ENCODE measurements at places on chromosomes 13 and 19.
A peak's percentile ranks its signal among the peaks of the same experiment; 100 is the strongest.

DNA sequence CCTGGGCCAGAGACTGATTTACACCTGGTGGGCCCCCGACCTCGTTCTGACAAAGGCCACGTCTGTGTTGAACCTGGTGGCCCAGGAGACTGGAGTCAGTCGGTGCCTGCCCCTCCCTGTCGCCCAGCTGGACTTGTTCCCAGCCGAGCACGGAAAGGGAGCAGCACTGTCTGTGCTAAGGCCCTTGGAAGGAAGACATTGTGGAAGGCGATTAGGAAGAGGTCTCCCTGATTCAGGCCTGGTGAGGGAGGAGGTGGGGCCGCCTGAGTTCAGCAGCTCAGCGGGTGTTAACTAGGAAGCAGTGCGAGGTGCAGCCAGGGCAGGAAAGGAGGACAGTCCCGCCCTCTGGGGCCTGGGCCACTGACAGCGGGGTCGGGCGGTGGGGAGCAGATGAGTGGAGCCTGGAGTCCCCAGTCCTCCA lies 64.7 kb downstream of the GPR12 start:
- H3K27me3 ChIP-seq = no peaks in the 10 kb centered on the region
- H3K4me3 ChIP-seq = no peak overlapping the region
- H3K27ac ChIP-seq = no peak overlapping the region
- no peaks in the 10 kb centered on the region for H3K36me3 ChIP-seq
- H3K4me1 ChIP-seq = peaks cover 4% of the 10 kb centered on the region

DNA sequence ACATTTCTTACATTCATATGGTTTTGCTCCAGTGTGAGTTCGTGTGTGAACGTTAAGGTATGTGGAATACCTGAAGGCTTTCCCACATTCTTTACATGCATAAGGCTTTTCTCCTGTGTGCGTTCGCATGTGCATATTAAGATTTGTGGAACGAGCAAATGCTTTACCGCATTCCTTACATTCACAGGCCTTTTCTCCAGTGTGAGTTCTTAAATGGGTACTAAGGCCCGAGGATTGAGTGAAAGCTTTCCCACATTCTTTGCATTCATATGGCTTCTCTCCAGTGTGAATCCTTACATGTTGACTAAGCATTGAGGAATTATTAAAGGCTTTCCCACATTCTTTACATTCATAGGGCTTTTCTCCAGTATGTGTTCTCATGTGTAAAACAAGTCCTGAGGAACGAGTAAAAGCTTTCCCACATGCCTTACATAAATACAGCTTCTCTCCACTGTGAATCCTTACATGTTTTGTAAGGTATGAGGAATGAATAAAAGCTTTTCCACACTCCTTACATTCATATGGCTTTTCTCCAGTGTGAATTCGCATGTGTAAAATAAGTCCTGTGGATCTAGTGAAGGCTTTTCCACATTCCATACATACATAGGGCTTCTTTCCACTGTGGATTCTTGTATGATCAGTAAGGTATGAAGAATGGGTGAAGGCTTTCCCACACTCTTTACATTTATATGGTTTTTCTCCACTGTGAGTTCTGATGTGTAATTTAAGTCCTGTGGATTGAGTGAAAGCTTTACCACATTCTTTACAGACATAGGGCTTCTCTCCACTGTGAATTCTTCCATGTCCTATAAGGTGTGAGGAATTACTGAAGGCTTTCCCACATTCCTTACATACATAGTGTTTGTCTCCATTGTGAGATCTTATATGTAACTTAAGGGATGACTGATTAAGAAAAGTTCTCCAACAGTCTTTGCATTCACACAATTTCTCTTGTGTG lies 10.7 kb downstream of the ZNF846 start:
- H3K4me1 ChIP-seq = no peaks in the 10 kb centered on the region
- no peak for DNase-seq
- H3K36me3 ChIP-seq = peaks cover 46% of the 10 kb centered on the region
- no peak overlapping the region for H3K4me3 ChIP-seq

DNA sequence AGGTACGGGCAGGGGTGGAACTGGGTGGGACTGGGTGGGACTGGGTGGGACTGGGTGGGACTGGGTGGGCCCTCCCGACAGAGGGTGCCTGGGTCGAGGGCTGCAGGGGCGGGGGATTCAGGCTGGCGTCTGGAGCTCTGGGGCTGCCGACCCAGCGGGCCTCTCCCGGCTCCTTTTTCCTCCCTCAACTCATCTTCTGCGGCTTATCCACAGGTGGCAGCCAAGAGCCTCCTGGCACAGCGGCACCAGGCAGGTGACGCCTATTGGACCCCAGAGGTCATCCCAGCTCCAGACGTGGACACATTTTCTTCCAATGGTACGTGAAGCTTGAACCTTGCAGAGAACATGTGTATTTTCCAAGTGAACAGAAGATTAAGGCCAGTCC lies 533 bp downstream of the ZNF544 start:
- no peaks in the 10 kb centered on the region for H3K27me3 ChIP-seq
- H3K4me3 ChIP-seq = peak overlapping the region; percentile 60
- H3K4me1 ChIP-seq = peaks cover 30% of the 10 kb centered on the region
- H3K36me3 ChIP-seq = peaks cover 45% of the 10 kb centered on the region

DNA sequence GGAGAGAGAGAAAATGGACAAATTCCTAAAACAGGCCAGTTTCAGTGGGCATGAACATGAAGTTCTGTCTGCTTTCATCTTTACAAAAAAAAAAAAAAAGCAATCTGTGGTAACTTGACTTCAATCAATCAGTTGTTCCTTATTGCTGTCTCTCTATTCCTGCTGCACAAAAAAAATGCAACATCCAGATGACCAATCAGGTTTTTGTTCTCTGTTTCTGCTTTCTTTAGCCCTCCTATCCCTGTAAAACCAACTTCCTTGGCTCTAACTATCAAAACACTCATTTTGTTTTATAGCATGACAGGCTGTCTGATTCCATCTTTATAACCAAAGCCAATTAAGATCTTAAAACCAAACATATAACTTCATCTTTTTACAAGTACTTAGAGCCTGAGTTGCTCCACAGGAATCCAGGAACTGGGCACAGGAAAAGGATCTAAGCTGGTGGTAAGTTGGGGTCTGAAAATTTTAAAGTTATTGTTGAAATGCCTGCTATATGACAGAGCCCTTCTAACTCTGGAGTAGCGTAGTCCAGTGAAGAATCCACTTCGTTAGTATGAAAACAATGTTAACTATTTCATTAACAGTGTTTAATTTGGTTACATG lies at the start of gene FPR3:
TSS of gene FPR3 (plus strand) at position 273 of the 606 bp plus-strand sequence. CDS start 28,592 bp downstream, outside the sequence.
- H3K36me3 ChIP-seq = no peaks in the 10 kb centered on the region
- no peak for DNase-seq
- H3K27me3 ChIP-seq = no peaks in the 10 kb centered on the region
- no peak within 1 kb of the TSS for H3K4me3 ChIP-seq
- H3K4me1 ChIP-seq = peaks cover 9% of the 10 kb centered on the region

DNA sequence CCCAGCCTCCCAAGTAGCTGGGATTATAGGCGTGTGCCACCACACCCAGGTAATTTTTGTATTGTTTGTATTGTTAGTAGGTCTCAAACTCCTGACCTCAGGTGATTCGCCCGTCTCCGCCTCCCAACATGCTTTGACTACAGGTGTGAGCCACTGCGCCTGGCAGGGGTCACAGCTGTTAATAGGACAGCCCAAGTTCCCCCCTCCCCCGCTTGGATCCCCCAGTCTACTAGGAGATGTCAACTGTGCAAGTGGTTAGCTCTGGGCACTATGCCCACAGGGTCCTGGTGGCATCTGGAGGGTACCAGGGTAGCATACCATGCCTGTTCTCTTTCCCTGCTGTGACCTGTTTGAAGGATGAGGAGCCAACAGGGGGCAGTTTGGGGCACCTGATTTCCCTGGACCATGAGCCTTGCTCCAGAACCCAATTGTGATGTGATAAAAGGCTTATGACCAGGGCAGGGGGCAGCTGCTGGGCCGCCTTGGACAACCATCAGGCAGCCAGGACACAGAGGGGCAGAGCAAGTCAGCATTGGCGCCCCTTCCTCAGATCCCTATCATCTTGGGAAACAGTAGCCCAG lies at the start of gene TSPAN16:
TSS of gene TSPAN16 (plus strand) at position 496 of the 581 bp plus-strand sequence. CDS start 138 bp downstream, outside the sequence.
- H3K36me3 ChIP-seq = no peaks in the 10 kb centered on the region
- no peak for DNase-seq
- no peaks in the 10 kb centered on the region for H3K27me3 ChIP-seq
- peaks cover 15% of the 10 kb centered on the region for H3K4me1 ChIP-seq

DNA sequence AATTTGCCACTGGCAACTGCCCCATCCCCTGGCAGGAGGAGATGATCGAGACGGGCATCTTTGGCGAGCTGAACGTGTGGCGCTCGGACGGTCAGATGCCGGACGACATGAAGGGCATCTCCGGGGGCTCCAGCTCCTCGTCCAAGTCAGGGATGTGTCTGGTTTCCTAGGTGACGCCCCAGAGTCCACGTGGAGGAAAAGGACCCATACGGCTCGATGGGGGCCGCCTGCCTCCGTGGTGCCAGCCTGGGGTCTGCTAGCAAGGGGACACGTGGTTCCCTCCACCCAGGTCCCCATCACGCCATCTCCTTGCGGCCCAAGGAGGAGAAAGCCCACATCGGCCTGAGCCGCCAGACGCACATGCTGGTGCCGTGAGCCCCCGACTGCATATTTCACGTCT lies 23.8 kb upstream of the TMEM255B start:
- peaks cover 9% of the 10 kb centered on the region for H3K27me3 ChIP-seq
- no peak overlapping the region for H3K4me3 ChIP-seq
- no peak for DNase-seq
- H3K36me3 ChIP-seq = no peaks in the 10 kb centered on the region
- no peaks in the 10 kb centered on the region for H3K4me1 ChIP-seq
- no peak overlapping the region for H3K27ac ChIP-seq

- H3K36me3 ChIP-seq = peaks cover 2% of the 10 kb centered on the region
- no peak overlapping the region for H3K27ac ChIP-seq
- DNase-seq = no peak
- no peak overlapping the region for H3K4me3 ChIP-seq
- no peaks in the 10 kb centered on the region for H3K27me3 ChIP-seq
Observed at GRCh38 chr19:1551068-1552040, 16.8 kb downstream of the MEX3D start.

DNA sequence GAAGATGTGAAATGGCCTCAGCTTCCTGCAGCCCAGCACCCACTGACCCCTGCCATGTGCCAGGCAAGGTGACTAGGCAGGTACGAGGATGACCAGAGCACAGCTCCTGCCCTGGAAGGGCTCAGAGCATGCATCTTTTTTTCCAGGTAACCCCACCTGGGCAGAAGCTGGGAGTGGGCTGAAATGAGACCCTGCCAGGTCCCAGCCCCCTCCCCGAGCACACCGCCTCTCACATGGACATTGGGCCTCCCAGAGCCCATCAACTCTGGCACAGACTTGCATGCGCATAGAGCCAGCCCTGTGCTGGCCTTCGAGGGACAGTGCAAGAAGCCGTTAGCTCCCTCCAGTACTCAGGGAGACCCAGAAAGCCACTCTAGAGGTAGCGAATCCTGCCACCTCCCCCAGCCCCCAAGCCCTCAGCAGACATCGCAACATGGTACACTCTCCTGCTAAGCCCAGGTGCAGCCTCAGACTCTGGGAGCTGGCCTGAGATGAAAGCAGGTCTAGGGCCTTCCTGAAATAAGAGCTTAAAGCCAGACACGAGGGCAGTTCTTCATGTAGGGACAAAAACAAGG lies 8.9 kb upstream of the VSTM2B start:
- no peak overlapping the region for H3K4me3 ChIP-seq
- no peak overlapping the region for H3K27ac ChIP-seq
- no peaks in the 10 kb centered on the region for H3K36me3 ChIP-seq
- no peaks in the 10 kb centered on the region for H3K27me3 ChIP-seq
- no peaks in the 10 kb centered on the region for H3K4me1 ChIP-seq
- no peak for DNase-seq

DNA sequence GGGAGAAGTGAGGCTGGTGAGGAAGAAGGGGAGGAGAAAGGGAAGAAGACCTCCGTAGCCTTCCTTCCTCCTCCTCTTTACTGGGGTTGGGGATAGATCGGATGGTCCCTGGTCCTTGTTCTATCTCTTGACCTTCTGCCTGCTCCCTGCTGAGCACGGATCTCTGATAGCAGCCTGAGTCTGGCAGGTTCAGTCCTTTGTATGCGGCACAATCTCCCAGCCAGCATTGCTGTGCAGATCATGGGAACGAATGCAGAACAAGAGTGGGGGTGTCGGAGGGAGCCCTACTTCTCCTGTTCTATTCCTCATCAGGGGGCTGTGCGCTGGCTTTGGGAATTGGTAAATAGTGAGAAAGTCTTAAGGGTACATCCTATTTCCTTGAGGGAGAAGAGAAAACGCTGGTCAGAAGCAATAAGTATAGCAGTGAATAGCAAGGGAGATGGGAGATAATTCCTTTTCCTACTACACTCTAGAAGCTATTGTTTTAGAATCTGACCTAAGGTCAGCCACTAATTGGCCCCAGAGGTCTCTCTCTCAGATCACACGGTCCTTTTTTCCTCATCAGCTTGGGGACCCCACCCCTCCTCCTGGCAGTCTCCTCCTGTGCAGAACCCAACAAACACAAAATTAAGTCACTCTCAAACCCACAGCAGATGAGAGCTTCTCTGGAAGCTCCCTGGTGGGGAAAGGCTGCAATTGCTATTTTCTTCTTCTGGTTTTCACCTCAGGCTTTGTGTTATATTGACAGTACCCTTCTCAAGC lies 41.0 kb downstream of the KL start:
- H3K4me3 ChIP-seq = no peak overlapping the region
- no peaks in the 10 kb centered on the region for H3K27me3 ChIP-seq
- no peaks in the 10 kb centered on the region for H3K4me1 ChIP-seq
- H3K27ac ChIP-seq = no peak overlapping the region
- no peak for DNase-seq

- H3K27ac ChIP-seq = no peak overlapping the region
- H3K27me3 ChIP-seq = peaks cover 5% of the 10 kb centered on the region
- H3K4me1 ChIP-seq = no peaks in the 10 kb centered on the region
- DNase-seq = no peak
- H3K4me3 ChIP-seq = no peak overlapping the region
- no peaks in the 10 kb centered on the region for H3K36me3 ChIP-seq
Observed at GRCh38 chr13:97559030-97559429, 125.1 kb downstream of the RAP2A start.

GRCh38 chr13:64482373-64482772 lies 2747.8 kb downstream of the PCDH9 start:
- no peaks in the 10 kb centered on the region for H3K27me3 ChIP-seq
- no peak for DNase-seq
- no peak overlapping the region for H3K4me3 ChIP-seq
- H3K4me1 ChIP-seq = no peaks in the 10 kb centered on the region
- H3K27ac ChIP-seq = no peak overlapping the region

- no peaks in the 10 kb centered on the region for H3K36me3 ChIP-seq
- DNase-seq = no peak
- no peaks in the 10 kb centered on the region for H3K27me3 ChIP-seq
- H3K27ac ChIP-seq = no peak overlapping the region
Observed at GRCh38 chr13:66567899-66568612, 662.1 kb downstream of the PCDH9 start.

Data from DND-41 (cell line).